Mesenchymal stem cell (in vitro differentiated cells and primary cell): ENCODE measurements at places on chromosomes 3 and 15.
A peak's percentile ranks its signal among the peaks of the same experiment; 100 is the strongest.

- no peak for DNase-seq
These were observed 207.7 kb downstream of the PLOD2 start for GRCh38 chr3:145953316-145953715.

DNA sequence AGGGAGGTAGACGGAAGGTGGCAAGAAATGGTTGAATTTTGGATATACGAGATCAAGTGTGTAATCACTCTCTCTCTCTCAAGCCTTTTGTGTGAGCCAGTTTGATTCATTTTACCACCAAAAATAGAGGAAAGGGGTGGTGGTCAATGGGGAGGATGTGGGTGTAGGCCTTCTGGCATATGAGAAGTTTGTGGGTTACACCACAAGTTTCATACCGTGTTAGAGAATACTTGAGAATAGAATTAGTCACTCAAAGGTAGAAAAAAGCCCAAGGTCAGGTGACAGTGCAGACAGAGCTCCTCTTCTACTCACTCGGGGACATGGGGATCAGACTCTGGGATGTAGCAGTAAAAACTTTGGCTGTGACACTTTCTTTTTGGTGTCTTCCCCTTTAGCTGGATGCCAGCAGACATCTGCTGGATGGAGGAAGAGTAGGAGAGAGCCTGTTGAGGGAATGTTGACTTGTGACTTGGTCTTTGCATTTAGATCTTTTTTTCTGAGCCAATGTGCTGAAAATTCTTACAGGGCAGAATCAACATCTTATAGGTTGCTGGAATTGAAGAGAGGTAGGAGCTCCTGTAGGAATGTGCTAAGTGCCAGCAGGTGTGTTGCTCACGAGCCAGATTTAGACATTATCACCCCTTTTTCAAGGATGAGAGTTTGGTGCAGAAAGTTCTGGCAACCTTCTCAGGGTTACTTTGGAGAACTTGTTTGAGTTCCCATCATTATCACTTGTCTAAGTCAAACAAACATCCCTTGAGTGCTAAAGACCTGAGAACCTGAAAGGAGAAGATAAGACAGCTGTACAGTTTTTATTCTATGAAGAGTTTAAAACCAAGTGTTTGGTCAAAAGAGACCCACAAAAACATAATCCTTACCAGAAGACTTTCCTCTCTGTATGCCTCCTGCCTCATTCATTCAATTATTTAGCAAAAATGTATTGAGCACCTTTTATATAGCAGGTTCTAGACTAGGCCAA is 43.9 kb upstream of the RYK start:
- DNase-seq, result no peak

- no peak for DNase-seq
These were observed 691.5 kb upstream of the CCDC54 start for GRCh38 chr3:106685745-106686144.

GRCh38 chr3:184229394-184230080 is at the start of gene VWA5B2:
Gene VWA5B2 (plus strand): TSS chr3:184229585. CDS start chr3:184230529, 944 bp downstream.
- DNase-seq, result peak; percentile 56

DNA sequence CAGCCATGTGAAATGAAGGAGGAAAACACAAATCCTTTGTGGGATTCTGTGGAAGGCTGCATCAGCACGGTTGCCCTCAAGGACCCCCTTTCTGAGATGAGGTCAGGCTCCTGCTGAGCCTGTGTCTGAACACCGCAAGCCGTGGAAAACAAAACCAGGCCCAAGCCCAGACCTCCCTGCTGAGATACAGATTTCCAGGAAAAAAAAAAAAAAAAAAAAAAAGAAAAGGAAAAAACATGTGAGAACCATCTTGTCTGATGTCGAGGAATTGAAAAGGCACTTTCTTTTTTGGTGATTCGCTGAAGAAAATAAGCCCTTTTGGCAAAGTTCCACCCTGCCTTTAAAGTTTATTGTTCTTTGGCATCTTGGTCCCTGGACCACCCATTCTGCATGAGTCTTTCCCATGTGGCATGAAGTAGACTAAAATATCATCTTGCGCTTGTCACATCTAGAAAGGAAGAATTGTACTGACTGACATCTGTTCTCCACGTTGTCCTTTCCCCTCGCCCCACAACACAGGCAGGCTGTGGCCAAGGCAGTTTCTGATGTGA is 117.6 kb downstream of the CHST2 start:
- DNase-seq, result no peak

- peak; percentile 77 for DNase-seq
These were observed 82.6 kb downstream of the LSM3 start for GRCh38 chr3:14261229-14261628.

DNA sequence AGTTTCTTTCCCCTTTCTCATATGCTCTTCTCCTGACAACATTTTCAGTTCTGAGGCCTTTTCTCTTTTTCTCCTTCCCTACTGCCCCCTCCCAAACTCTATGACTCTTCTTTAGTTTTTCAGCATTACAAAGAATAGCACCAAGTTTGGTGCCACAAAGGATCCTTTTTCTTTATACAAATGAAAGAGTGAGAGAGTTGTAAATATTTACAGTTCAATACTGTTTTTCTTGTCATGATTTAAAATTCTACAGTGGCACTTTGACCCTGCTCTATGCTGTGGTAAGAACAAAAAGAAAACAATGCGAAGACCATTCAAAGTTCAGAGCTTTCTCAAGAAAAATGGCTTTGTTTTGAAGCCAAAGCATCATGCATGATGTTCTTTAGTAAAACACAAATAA is 667.9 kb upstream of the SGO1 start:
- DNase-seq, result no peak

DNA sequence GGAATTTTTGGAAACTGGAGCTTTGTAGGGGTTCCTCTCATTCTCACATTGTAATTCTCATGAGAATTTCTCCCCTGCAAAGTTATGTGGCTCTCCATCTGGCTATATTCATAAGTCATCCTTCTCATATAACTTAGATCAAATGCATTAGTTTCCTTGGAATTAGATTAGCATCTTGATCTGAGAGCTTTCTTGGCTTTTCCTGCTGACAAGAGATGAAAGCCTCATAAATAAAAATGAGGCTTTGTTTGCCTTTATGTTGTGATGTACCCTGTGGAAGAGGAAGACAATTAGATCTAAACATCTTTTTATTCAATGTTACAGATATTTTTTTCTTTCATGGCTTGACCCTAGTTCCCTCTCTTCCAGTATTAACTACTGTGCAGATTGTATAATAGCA is 165.4 kb upstream of the ZPLD1 start:
- DNase-seq, result no peak

GRCh38 chr15:33080006-33080405 is 114.5 kb downstream of the FMN1 start:
- no peak for DNase-seq

DNA sequence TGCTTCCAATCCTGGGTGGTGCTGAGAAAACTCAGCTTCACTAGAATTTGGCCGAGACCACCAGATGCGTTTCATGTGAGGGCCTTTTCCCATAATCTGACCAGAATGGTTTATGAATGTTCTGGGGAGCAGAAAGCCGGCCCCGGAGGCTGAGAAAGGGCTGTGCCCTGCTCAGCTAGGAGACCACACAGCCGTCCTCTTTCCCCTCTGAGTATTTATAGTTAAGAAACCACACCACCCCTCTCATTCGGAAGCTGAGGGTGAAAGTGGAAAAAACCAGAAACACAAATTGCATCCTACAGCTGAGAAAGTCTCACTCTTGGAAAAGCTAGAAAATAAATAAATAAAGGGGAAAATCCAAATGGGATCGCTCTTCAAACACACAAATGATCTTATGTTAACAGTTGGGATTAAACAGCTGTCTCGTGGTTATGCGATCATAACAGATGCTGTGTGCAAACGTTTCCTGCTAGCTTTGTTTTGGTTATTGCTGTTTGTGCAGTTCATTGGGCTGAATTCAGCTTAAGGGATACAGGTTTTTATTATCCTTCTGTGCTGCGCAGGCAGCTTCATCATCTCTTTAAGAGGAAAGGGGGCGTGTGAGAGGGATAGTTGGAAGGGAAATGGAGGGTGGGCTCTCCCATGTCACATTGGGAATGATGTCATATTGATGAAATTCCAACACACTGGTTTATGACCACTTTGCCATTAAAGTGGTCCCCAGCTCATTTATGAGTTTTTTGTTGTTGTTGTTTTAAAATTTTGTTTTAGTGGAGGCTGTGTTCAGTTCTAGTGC is 1026.2 kb upstream of the NR2F2 start:
- peak; percentile 90 for DNase-seq

DNA sequence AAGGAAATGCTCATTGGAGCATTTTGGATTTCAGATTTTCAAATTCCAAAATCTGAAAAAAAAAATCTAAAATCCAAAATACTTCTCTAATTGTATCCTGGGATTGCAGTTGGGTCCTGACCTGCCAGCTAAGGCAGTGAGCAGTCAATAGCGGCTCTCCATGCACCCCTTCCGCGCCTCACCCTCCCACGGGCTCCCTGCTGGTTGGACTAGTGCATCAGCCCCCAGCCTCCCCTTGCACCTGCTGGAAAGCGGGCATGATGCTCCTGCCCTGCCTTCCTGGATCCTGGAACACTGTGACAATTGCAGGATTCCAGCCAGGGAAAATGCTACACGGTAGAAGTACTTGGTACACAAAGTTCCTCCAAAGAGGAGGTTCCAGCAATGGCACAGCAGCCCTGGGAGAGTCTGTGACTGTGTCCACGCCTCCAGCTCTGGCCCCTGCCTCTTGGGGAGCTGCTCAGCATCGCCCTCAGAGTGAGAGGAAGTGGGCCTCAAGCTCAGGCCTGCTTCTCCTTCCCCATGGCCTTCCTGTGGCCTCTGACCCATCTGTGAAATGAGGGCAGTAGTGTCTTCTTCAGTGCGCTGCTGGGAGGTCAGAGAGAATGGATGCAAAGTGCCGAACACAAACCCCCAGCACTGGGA is 39.5 kb upstream of the CHRNB4 start:
- no peak for DNase-seq

- DNase-seq, result no peak
These were observed 74.9 kb upstream of the TNIK start for GRCh38 chr3:171535133-171535532.

GRCh38 chr15:90954712-90955623 is at the start of gene RCCD1:
Gene RCCD1 (plus strand): TSS chr15:90954884. CDS start chr15:90956735, 1,851 bp downstream.
- peak; percentile 96 for DNase-seq

GRCh38 chr3:65886391-65886790 is 152.3 kb downstream of the MAGI1 start:
- DNase-seq, result no peak

- peak; percentile 18 for DNase-seq
These were observed 458.3 kb upstream of the CBLB start for GRCh38 chr3:106326941-106327695.

DNA sequence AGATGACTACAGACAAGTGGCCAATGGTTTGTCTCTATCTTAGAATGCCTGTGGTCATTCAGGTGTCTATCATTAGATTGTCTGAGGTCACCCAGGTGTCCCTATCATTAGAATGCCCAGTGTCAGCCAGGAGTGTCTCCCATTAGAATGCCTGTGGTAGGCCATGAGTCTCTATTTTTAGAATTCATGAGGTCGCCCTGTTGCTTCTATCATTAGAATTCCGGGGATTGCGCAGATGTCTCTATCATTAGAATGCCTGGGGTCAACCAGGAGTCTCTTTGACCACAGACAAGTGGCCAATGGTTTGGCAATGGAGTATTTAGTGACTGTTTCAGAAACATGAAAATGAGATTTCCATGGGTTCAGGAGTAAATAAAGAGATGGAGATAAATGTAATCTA is 7.6 kb downstream of the RTP2 start:
- peak; percentile 20 for DNase-seq

GRCh38 chr3:174023421-174023820 is 625.9 kb downstream of the NLGN1 start:
- no peak for DNase-seq

GRCh38 chr15:63110428-63111026 is 11.1 kb upstream of the LACTB start:
- DNase-seq, result no peak

GRCh38 chr3:57791245-57791644 is 35.1 kb downstream of the SLMAP start:
- DNase-seq, result peak; percentile 43

DNA sequence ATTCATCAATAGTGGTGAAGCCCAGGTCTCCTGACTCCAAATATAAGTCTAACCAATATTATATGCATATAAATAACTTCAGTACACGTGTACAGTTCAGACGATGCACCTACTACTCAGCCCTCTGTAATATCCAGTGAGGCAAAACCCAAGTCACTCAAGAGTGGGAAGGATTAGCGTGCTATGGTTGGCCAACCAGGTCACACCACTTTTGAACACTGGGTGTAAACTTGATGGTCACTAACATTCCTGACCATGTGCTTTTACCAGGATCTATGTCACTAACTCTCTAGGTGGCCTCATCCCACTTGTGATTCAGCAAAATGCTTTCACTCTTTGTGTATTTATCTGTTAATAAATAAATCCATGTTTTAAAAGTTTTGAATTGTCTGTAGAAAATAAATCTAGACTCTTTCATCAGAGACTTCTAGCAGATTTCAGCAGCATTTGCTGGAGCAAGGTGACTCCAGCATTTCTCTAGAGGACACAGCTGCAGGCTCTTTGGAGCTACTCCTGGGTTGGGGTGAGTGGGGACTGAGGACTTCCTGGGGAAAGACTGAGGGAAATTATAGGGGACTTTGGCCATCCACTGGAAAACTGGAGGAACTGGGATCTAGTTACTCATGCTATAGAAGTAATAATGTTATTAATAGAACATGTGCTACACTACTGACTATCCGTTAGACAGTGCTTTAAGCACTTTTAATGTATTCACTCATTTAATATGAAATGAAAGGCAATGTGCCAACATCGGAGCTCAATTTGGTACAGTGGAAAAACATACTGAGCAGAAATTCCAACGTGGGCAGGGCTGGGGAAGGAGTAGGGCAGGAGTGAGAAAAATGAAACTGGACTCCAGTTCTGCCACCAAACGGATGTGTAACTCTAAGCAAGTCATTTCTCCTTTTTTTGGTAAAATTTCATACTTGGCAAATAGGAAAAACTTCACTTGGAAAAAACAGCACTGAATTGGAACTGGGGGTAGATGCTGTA is 97.9 kb downstream of the RORA start:
- no peak for DNase-seq

- DNase-seq, result no peak
These were observed 16.9 kb upstream of the MORF4L1 start for GRCh38 chr15:78855746-78856145.

DNA sequence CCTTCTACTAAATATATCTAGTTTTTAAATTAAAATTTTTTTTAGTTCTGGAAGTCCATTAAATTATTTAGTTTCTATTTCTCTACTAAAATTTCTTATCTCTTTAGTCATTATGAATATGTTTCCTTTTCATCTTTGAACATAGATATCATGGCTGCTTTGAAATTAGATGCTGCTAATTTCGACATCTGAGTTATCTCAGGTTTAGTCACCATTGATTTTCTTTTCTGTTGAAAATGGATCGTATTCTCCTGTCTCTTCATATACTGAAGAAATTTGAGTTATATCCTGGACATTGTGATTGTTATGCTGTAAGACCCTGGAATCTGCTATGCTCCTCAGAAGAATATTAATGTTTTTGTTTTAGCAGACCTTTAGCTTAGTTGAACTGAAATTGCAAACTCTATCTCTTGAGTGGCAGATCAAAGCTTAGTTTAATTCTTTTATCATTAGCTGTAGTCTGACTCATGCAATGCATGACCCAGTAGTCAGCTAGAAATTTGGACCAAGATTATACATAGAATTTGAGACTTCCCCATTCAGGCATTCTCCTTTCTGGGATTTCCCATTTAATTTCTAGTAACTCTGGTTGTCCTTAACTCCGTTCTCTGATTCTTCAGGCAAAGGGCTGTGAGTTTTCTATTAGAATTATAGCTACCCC is 439.8 kb upstream of the IL12A start:
- DNase-seq, result no peak
